ENCODE measurements at places on chromosomes 12 and 14.

- DNase-seq, result no peak
Observed at GRCh38 chr12:63997198-63997597, 152.7 kb downstream of the SRGAP1 start.

- no peak for DNase-seq
Observed at GRCh38 chr12:47560415-47560814, 145.4 kb downstream of the RPAP3 start.

DNA sequence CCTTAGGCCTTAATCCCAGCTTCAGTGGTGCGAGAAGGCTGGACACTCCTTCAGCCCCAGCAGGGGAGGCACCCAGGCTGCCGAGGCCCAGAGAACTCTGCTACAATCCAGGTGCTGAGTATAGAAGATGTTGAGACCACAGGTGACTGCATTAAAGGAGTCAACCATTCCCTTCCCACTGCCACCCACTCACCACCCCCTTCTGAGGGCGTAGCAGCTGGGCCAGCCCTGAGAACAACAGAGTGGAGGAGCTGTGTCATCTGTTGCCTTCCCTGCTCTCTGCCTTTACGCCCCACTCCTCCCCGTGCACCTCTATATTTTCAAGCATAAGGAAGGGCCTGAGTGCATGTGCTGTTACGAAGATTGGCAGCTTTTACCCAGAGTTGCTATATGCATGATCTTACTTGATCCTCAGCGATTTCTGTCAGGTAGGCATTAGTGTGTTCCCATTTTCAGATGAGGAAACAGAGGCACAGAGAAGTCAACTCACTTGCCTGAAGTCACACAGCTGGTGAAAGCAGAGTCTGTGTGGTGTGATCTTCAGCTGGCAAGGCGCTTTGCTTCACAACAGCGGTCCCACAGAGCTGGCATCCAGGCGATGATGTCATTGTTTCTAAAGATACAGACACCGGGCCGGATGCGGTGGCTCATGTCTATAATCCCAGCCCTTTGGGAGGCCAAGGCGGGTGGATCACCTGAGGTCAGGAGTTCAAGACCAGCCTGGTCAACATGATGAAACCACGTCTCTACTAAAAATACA is 46.7 kb downstream of the RIN3 start:
- no peak for DNase-seq

DNA sequence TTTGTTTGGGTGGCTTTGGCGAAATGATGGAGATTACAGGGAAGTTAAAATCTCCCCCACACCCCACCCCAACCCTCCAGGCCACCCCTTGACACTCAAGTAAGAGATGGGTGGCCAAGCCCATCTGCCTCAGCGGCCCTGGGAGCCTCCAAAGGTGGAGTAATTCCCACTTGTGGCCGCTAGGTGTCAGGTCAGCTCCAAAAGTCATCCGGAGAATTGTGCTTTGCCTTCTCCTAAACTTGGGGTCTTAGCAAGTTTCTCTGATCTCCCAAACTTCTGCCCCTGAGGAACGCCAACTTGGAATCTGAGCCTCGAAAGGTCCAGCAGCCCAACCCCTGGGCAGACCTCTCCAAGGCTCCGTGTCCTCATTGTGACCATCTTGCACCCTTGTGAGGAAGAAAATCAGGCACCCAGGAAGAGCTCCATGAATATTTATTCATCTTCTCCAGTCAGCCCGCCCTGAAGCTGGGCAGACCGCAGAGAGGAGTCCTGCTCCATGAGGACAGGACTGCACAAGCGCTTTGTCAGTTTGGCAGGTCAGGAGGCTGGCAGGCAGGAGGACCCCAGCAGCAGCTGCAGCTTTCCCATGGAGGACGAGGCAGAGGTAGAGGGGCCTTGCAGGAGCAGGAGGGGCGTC is 46.7 kb downstream of the LRRC74A start:
- no peak for DNase-seq
